ENCODE measurements at places on chromosomes 1 and 21.

- no peak for DNase-seq
Observed at GRCh38 chr21:45959779-45960390, 21.7 kb upstream of the COL6A1 start.

GRCh38 chr1:12251442-12251841 lies 21.6 kb downstream of the VPS13D start:
- no peak for DNase-seq

DNA sequence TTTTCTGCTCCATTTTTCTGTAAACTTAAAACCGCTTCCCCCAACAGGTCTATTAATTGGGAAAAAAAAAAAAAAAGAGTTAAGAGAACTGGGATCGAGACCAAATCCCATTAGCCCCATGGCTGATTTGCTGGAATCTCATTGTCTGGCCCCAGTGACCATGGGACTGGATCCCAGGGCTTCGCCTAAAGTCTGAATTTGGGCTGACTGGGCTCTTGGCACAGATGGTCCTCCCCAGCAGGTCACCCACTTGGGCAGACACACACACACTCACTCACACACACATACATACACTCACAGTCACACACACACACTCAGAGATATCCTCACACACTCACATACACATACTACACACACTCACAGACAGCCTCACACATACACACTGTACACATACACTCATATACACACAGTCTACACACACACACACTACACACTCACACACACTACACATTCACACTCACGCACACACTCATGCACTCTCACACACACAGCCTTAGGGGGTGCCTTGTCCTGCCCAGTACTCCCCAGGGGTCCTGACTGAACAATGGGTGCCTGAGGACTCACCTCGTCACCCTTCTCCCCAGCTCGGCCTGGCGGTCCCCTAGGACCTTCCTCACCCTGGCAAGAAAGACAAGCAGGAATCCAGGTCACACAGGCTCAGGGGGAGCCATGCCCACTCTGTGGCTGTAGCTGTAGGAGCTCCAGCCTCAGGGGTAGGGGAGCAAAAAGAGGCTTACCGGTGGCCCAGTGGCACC lies 7.5 kb downstream of the COL9A2 start:
- no peak for DNase-seq

- DNase-seq: no peak
Observed at GRCh38 chr1:116330846-116331245, 42.2 kb upstream of the ATP1A1 start.

GRCh38 chr1:221736714-221737113 lies 5.2 kb downstream of the DUSP10 start:
- DNase-seq: no peak

DNA sequence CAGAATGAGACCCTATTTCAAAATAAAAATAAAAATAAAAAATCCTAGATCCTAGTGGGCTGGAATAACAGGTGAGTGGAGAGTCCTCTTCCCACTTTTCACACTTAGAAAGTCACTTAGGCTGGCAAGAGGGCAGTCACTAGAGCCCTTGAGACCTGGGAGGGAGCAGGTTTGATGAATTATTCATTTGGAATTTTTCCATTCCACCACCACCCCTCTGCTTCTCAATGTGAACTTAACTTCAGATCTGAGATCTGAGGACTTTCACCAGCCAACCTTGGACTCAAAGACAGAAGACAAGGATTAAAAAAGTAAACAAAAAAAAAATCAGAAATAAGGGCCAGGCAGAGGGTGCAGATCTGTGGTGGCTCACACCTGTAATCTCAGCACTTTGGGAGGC lies 16.5 kb downstream of the AKR7A3 start:
- DNase-seq: no peak

- no peak for DNase-seq
Observed at GRCh38 chr1:55065648-55066047, 26.3 kb downstream of the PCSK9 start.

DNA sequence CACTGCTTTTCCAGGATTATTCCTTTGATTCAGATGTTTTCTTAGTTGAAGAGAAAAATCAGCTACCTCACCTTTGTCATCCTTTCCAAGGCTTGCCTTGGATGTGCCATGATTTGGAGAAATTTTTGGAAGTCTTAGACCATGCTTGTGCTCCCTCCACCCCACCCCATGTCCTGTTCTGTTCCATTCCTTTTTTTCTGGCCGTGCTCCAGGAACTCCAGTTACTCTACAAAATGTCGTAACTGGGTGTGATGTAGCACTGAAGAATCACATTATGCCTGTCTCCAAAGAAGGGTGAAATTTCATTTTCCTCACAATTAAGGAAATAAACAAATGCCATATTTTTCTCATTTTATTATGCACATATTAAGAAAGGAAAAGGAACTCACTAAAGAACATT lies 217.8 kb upstream of the ZRANB2 start:
- DNase-seq: no peak

DNA sequence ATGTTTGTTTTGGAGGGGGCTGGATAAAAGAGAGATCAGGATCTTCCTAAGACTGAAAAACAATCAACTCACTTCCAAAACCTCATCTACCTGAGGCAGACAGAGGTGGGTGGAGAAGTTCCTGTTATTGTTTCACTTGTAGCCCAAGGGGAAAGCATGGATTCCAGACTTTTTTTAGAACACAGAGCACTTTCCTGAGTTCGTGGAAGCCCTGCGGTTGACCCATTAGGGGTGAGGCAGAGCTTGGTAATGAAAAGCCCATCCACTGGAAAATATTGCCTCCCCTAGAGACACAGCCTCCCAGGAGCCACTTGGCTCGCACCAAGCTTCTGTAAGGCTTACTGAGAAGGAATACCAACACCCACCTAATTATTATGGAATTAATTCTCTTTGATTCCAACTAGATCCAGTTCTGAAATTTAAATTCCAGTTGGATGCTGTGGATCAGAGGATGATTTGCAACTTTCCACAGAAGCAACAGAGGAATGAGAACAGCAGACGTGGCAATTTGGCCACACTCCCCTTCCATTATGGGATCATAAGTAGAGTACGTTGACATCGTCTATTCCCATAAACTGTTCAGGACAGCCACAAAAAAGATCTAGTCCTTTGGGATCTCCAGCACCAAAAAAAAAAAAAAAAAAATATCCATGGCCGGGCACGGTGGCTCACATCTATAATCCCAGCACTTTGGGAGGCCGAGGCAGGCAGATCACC lies 4.1 kb upstream of the PEF1 start:
- no peak for DNase-seq

GRCh38 chr1:42944246-42944928 lies 14.3 kb downstream of the SLC2A1 start:
- no peak for DNase-seq

GRCh38 chr1:47944561-47944960 lies 52.6 kb downstream of the TRABD2B start:
- DNase-seq: no peak

DNA sequence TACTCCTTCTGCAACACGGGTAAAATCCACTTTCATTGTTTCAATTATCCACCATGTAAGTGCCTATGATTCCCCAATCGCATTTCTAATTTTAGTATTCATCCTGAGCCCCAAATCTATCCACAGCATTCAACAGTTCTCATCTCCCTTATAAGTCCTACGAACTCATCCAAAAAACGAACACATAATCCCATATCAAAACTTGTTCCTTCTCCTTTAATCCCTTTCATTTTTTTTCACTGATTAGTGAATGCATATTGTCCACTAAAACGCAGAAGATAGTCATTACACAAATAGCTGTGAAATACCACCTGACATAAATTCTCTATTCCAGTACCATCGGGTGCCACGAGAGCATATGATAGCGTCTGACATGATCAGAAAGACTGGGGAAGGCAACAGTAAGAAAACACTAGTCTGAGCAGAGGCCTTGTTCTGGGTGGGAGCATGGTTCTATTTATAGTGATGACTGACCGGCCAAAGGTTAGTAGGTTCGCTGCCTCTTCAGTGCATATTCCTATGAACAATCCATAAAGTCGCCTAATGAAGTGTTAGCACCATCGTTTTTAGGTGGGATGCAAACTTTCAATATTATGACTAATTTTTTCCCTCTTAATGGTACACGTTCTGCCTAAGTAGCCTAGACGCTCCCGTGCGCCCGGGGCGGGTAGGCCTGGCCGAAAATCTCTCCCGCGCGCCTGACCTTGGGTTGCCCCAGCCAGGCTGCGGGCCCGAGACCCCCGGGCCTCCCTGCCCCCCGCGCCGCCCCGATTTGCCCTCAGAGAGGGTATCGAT lies 648 bp downstream of the ATP5PF start:
- DNase-seq: peak; percentile 43

DNA sequence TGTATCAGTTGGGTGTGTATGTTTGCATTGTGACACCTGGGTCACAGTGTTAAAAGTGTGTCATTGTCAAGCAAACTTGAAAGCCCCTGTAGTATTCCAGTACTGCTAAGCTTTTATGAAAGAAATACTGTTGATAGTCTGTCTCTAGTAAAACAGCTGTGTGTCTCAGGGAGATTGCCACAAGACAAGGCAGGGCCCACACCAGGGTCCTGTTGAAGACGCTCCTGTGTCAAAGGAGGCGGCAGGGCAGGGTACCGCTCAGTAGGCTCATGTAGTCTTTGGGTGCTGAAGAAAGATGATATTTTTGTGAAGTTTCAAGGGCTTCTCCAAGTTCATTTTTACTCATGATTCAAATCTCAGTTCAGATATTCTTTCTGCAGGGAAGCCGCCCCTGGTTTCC lies 132.5 kb downstream of the GALNT2 start:
- no peak for DNase-seq

GRCh38 chr1:43069461-43070050 lies 102.5 kb downstream of the EBNA1BP2 start:
- no peak for DNase-seq

DNA sequence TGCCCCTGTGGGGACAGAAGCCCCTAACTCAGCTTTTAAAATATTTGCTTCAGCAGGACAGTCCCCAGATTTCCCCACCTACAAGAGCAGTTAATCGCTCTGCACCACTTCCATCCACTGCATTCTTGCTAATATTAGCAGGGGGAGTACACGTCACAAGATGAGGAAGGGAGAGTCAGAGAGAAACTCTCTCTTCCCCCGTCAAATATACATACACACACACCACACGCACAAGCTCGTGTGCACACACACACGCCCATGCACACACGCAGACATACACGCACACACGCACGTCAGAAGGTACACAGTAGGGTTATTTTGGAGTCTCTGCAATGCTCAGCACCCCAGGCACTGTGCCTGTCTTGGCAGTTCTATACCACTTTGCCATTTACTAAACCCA lies 2.1 kb downstream of the CLCA1 start:
- no peak for DNase-seq

- no peak for DNase-seq
Observed at GRCh38 chr21:20443558-20444155, 554.6 kb upstream of the NCAM2 start.

DNA sequence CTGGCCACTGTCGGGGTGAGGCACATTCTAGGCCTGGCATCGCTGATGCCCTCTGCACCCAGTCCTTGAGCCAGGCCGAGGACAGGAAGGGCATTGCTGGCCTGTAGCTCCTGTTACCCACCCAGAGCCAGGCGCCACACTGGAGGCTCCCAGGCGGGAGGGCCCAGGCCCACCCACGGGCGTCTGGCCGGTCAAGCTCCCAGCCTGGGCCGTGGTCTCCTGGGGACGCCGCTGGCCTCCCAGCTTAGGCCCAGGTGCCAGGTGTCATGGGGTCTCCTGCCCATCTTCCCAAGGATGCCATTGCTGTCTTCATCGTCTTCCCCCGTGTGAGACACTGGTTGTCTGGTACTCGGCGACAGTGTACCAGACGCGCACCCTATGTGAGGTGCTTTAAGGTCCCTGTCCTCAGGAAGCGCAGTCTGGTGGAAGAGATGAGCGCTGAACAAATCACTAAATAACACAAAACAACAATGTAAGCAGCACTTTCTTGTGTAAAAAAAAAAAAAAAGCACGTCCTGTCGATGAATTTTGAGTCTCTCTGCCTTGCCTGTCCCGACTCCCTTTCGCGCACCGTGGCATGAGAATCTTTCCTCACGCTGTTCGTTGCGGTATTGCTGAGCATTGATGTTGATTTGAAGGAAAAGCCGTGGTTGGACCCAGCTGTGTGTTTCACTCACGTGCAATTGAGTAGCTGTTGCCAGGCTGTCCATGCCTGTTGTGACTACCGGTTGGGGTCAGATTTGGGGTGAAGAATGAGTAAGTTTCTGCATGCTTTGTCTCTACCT lies 27.0 kb upstream of the TRAPPC10 start:
- DNase-seq: no peak

DNA sequence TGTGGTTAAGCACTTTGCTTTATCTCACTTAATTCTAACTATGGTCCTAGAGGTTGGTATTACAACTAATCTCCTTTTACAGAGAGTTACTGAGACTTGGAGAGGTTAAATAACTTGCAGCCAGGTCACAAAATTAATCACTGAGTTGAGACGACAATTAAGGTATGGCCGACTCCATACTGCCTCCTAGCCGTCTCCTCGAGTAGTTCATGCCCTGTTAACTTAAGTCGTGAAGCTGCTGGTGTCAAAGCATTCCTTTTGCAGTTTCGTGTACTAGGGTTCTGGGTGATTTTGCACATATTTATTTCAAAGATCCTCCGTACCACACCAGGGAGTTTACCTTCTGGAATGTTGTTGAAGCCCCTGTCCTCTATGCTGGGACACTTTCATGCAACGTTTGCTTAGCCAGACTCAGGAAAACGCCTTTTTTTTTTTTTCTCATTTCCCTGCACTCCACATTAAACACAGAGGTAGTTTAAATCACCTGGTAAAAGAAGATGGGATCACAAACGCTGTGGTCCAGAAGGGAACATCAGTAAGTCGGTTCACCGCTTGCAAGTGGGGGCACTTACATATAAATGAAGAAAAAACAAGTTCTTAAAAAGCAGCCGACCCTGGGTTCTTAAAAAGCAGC lies 570 bp upstream of the NEK7 start:
- peak; percentile 66 for DNase-seq

DNA sequence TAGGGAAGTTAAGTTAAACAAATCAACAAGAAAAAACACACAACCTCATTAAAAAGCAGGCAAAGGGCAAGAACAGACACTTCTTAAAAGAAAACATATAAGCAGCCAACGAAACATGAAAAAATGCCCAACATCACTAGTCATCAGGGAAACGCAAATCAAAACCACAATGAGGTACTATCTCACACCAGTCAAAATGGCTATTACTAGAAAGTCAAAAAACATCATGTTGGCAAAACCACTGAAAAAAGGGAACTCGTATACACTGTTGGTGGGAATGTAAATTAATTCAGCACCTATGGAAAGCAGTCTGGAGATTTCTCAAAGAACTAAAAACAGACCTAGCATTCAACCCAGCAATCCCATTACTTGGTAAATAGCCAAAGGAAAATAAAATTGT lies 51.1 kb downstream of the HSF2BP start:
- no peak for DNase-seq

- peak; percentile 54 for DNase-seq
Observed at GRCh38 chr1:205285381-205286101, 36.0 kb downstream of the NUAK2 start.
